ENCODE measurements at places on chromosomes 5 and 9.

- no peak for DNase-seq
These were observed 235.5 kb downstream of the FANCC start for GRCh38 chr9:95081998-95082397.

GRCh38 chr9:127847178-127847510 is 7.3 kb downstream of the ENG start:
- DNase-seq: no peak

- DNase-seq: no peak
These were observed 158.8 kb downstream of the DEPDC1B start for GRCh38 chr5:60540856-60541805.

DNA sequence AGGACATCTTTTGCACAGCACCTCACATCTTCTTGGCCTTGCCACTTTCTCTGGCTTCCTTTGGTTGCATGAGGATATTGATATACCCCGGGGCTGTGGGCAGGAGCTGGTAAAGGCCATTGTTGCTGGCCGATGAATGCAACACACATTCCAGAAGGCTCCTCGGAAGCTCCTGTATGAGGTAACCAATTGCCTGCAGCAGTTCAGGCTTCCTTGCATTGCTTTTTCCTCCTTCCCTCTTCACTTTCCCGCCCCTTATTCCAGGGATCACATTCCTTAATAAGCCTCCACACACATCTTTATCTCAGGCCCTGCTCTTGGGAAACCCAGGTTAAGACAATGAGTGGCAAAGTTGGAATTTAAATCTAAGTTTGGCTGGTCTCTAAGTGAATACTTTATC is 505.4 kb upstream of the CLINT1 start:
- DNase-seq: no peak

Measured in SHP77 (cell line).